ENCODE measurements at places on chromosomes 7 and 10. TPM values are rescaled to one million over a fixed set of nuclear protein-coding genes. Genes with fewer than 3 reads are reported as not detected.

- no peaks in the 10 kb centered on the region for H3K4me1 ChIP-seq
- H3K27ac ChIP-seq = no peak overlapping the region
- H3K36me3 ChIP-seq = no peaks in the 10 kb centered on the region
- no peak overlapping the region for H3K4me3 ChIP-seq
- DNase-seq = no peak
Measured at GRCh38 chr7:40876601-40877000, 741.8 kb downstream of the SUGCT start.

- H3K27ac ChIP-seq = no peak overlapping the region
- H3K27me3 ChIP-seq = no peaks in the 10 kb centered on the region
- no peak overlapping the region for H3K4me3 ChIP-seq
- no peaks in the 10 kb centered on the region for H3K36me3 ChIP-seq
Measured at GRCh38 chr10:74371696-74372095, 220.7 kb downstream of the ADK start.

DNA sequence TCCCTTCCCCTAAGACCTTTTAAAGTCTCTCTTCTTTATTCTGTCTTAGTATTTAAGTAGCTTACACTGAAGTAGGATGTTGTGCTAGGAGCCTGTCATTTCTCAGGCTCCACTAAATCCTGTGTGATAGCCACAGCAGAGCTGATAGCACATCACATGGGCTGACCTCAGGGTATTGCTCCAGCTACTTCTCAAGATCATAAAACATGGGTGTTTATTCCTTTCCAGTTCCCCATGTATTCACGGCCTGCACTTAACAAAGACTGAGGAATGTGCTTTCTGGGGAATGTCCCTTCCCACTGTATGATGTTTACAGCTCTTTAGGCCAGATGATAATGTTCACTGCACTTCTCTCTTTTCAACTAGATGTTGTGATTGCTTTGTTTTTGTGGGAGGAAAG is 1086.8 kb downstream of the KCNMA1 start:
- no peaks in the 10 kb centered on the region for H3K36me3 ChIP-seq
- peaks cover 2% of the 10 kb centered on the region for H3K4me1 ChIP-seq
- no peaks in the 10 kb centered on the region for H3K27me3 ChIP-seq
- no peak overlapping the region for H3K27ac ChIP-seq

- no peak overlapping the region for H3K27ac ChIP-seq
- H3K4me3 ChIP-seq = no peak overlapping the region
Measured at GRCh38 chr7:22339725-22340390, 17.1 kb downstream of the RAPGEF5 start.

DNA sequence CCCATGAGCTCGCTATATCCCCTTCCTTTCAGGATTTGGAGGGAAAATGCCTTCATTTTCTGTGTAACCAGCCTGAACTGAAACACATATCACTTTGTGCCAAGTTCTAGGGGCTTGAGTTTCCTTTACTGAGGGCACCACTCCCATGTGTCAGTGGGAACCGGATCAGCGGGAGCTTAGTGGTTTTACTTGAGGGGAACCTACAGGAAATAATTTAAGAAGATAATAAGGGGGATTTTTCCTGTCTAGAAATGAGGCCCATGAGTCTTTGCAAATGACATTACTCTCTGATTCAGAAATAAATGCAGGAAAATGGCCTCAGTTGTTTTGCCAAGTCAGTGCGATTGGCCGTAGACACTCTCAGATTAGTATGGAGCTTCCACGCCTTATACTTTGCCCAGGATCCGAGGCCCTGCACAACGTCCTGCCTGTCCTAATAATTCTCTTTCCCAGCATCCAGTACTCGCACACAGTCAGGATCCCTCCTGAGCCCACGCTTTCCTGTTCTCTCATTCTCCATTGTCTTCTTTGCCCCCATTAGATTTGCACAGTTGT is 86.4 kb upstream of the LYZL1 start:
- no peaks in the 10 kb centered on the region for H3K4me1 ChIP-seq
- no peak for DNase-seq
- no peak overlapping the region for H3K4me3 ChIP-seq
- no peak overlapping the region for H3K27ac ChIP-seq
- no peaks in the 10 kb centered on the region for H3K36me3 ChIP-seq

DNA sequence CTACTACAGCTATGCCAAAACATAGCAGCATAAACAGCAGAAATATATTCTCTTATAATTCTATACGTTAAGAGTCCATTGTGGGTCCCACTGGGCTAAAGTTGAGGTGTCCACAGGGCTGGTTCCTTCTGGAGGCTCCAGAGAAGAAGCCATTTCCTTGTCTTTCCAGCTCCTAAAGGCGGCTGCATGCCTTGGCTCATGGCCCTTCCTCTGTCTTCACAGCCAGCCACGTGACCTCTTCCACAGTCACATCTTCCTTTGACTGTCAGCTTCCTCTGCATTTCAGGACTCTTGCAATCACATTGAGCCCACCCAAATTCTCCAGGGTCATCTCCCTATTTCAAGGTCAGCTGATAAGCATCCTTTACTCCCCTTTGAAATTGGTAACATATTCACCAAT is 17.2 kb downstream of the NACAD start:
- H3K27ac ChIP-seq = no peak overlapping the region
- H3K4me1 ChIP-seq = no peaks in the 10 kb centered on the region
- DNase-seq = no peak

GRCh38 chr10:71998840-71999194 is 34.6 kb downstream of the CHST3 start:
- H3K27me3 ChIP-seq = no peaks in the 10 kb centered on the region
- peaks cover 69% of the 10 kb centered on the region for H3K4me1 ChIP-seq
- peak; percentile 88 for DNase-seq
- peak overlapping the region; percentile 97 for H3K27ac ChIP-seq

- no peaks in the 10 kb centered on the region for H3K27me3 ChIP-seq
- no peaks in the 10 kb centered on the region for H3K36me3 ChIP-seq
- no peak for DNase-seq
- no peaks in the 10 kb centered on the region for H3K4me1 ChIP-seq
- H3K27ac ChIP-seq = no peak overlapping the region
Measured at GRCh38 chr10:54203401-54203800, 597.6 kb downstream of the PCDH15 start.

- no peak for DNase-seq
- H3K4me1 ChIP-seq = no peaks in the 10 kb centered on the region
- no peak overlapping the region for H3K4me3 ChIP-seq
- H3K27ac ChIP-seq = no peak overlapping the region
- no peaks in the 10 kb centered on the region for H3K27me3 ChIP-seq
- H3K36me3 ChIP-seq = no peaks in the 10 kb centered on the region
Measured at GRCh38 chr10:31875608-31876007, 53.0 kb downstream of the ARHGAP12 start.

The THAP5 gene
- 22.8 TPM for total RNA-seq

The AGAP9 gene
- total RNA-seq = 7.4 TPM

The GNG11 gene
- total RNA-seq = 34.5 TPM

All from muscle of leg (tissue), 16 donors.